ENCODE measurements at places on chromosomes 4 and X.

GRCh38 chrX:85930099-85930498 lies 117.3 kb downstream of the CHM start:
- peak; percentile 8 for DNase-seq

DNA sequence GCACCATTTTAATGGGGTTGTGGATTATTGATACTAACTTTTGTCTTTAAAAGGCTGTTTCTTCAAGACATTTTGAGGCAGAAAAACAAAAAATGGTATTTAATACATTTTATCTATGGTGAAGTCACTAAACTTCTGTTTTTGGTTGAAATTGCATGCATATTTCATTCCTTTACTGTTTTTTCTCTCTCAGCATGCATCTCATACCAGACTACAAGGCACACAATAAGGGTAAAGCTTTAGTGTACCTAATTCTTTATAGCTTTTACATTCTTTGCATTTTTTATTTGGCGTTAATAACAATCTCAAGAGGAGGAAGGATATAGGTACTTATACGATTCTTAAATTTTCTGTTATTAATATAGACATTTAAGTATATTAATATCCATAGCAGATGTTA lies 151.0 kb upstream of the DKK2 start:
- DNase-seq, result no peak

DNA sequence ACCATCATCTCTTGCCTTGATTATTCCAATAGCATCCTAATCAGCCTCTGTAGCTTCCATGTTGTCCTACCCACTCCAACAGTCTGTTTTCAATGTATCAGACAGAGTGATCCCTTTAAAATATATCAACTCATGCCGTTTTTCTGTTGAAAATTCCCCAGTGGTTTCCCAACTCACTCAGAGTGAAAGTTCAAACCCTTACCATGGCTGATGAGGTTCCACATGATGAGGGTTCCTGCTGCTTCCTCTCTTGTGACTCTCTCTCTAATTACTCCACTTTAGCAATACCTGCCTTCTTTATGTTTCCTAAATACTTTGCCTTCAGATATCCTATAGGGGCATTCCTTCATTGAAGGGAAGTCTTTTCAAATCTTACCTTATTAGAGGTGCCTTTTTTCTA lies 334.7 kb downstream of the PPP1R2C start:
- no peak for DNase-seq

GRCh38 chr4:8846826-8847225 lies 24.8 kb downstream of the HMX1 start:
- peak; percentile 1 for DNase-seq

DNA sequence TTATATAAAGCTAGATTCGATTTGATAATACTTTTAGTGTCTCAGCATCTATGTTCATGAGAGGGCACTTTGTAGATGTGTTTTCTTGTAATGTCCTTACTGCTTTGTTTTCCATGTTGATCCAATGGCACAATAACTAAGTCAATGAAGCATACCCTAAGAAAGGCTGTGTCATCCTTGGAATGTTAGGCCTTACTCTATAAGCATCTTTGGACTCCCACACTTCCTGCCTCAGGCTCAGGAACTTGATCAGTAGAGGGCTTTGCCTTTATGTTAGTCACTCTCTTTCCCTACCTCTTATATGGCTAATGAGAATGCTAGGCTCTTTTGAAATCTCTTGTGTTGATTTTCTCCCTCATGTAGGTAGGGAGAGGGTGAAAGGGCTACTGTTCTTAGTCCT lies 33.2 kb upstream of the EDA2R start:
- no peak for DNase-seq

- no peak for DNase-seq
Observed at GRCh38 chr4:69470561-69470960, 25.1 kb downstream of the UGT2B4 start.

DNA sequence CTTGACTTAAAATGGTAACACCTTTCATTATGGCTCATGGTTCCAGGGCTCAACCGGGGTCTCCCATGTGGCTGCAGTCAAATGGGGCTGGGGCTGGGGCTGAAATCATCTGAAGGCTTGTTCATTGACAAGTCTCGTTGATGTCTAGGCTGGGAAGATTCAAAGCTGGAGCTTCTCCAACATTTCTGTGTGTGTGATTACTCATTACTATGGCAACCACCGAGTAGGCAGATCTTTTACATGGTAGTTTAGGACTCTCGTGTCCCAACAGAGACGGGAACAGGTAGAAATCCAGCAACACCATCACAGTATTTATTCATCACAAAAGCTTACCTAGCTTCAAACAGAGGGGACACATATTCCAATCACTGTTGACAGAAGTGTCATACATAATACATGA lies 7.8 kb downstream of the YTHDC1 start:
- no peak for DNase-seq

- DNase-seq, result peak; percentile 22
Observed at GRCh38 chr4:37757121-37757520, 69.4 kb upstream of the PGM2 start.

GRCh38 chr4:101355246-101355645 lies 7.9 kb upstream of the PPP3CA start:
- DNase-seq, result no peak

Data from ELF-1 (cell line).